ENCODE measurements at places on chromosomes 4 and X.

GRCh38 chrX:12798601-12799000 lies 7.4 kb downstream of the PRPS2 start:
- no peak for DNase-seq

GRCh38 chr4:103207673-103208072 lies 9.5 kb upstream of the CENPE start:
- no peak for DNase-seq

DNA sequence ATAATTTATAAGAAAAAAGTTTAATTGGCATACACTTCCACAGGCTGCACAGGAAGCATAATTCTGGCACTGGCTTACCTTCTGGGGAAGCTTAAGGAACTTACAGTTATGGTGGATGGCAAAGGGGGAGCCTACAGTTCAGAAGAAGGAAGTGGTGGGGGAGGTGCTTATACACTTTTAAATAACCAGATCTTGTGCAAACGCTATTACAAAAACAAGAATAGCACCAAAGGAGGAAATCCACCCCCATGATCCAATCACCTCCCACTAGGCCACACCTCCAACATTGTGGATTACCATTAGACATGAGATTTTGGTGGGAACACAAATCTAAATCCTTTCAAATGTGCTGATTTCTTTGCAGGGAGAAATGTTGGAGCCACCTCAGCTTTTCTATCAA lies 287.7 kb downstream of the CPXCR1 start:
- no peak for DNase-seq

- DNase-seq: no peak
Measured at GRCh38 chr4:80017125-80017854, 55.7 kb downstream of the ANTXR2 start.

DNA sequence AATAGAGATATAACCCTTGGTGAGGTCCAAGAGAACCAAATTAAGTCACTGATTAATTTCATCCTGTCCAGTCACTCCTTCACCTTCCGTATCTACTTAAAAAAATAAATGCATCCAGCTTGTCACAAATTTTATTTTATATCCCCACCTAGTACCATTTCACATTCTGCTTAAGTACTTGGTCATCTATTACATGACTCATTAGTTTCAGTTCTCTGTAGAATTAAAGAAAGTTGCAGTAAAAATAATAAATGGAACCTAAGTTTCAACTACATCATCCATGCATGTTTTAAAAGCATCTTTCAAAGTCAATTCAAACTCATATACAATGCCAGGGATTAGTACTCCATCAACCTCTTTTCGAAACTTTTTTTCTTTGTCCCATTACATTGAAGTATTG lies 130.2 kb downstream of the SH2D1A start:
- DNase-seq: no peak

DNA sequence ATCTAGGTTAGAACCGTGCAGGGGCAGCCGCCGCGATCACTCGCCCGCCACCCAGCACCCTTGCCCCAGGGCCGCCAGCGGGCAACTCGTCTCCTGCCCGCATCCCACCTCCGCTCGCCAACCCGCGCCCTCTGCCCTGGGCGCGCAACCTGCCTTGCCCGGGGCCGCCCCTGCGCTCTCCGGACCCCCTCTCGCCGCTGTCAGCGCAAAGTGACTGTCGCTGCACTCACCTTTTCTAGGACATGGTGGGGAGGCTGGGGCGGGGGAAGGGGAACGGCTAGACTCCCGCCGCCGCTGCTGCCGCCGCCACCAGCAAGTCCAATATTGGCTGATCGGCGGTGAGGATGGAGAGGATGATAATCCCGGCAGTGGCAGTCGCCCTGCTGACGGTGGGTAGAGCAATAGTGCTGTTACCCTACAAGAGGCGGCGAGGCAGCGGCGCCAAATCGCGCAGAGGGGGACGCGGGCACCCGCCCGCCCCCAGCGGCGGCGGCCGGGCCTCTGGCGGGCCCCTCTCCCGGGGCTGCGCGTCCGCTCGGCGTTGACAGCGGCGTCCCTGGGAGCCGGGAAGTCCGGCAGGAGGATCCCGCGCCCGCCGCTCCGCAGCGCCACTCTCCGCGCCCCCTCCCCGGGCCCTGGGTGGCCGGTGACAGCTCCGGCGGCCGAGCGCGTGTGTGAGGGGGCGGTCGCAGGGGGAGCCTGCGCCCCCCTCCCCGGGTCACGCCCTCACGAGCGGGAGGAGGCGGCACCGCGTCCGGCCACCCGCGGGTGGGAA lies 2.3 kb upstream of the NR3C2 start:
- no peak for DNase-seq

DNA sequence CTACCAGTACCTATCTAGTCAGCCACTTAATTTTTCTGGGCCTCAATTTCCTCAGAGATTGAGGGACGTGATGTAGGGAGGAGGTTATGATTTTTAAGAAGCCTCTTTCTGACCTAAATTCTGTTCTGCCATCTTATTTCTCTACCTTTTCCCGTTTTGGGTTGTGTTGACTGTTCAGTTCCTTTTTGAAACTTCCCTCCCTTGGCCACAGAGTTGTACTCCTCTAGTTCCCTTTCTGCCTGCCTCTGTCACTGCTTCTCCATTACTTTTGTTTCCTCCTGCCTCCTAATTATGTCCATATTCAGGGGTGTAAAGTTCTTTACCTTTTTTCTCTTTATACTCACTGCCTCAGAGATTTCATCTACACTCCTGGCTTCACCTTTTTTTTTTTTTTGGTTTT lies 25.4 kb downstream of the CLCN5 start:
- DNase-seq: no peak

- no peak for DNase-seq
Measured at GRCh38 chr4:20122198-20122988, 129.3 kb upstream of the SLIT2 start.

DNA sequence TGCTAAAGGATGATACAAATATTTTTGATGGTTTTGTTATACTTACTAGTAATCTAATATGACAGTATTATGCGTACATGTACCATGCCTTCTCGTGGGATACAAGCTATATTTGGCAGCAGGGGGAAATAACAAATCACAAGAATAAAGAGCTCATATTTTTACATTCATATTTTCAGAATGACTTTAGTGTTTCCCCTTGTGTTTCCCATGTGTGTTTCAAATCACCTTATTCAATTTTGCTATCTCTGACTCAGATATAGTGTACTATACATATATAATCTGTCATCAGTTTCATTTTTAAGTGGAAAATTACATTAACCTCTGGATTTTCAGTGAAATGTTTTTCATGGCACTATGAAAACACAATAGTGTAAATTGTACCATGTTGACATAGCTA lies 146.8 kb downstream of the RPA4 start:
- DNase-seq: no peak

DNA sequence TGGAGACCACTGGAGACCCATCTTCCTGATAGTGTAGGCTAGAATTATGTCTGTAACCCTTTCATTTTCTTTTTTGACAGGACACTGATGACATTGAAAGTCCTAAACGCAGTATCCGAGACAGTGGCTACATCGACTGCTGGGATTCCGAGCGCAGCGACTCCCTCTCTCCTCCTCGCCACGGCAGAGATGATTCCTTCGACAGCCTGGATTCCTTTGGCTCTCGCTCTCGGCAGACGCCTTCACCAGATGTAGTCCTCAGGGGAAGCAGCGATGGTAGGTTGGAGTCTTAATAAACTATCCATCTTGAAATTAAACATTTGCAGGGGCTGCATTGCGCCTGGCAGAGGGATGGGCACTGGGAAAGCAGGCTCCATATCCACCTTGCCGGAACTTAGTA lies 75.4 kb downstream of the LIMCH1 start:
- DNase-seq: no peak

- no peak for DNase-seq
Measured at GRCh38 chrX:130176354-130176776, 4.6 kb downstream of the RAB33A start.

GRCh38 chr4:25862411-25863346 lies at the start of gene SEL1L3:
TSS of gene SEL1L3 (minus strand) at chr4:25862988. CDS start at chr4:25862836, 152 bp downstream.
- DNase-seq: no peak

DNA sequence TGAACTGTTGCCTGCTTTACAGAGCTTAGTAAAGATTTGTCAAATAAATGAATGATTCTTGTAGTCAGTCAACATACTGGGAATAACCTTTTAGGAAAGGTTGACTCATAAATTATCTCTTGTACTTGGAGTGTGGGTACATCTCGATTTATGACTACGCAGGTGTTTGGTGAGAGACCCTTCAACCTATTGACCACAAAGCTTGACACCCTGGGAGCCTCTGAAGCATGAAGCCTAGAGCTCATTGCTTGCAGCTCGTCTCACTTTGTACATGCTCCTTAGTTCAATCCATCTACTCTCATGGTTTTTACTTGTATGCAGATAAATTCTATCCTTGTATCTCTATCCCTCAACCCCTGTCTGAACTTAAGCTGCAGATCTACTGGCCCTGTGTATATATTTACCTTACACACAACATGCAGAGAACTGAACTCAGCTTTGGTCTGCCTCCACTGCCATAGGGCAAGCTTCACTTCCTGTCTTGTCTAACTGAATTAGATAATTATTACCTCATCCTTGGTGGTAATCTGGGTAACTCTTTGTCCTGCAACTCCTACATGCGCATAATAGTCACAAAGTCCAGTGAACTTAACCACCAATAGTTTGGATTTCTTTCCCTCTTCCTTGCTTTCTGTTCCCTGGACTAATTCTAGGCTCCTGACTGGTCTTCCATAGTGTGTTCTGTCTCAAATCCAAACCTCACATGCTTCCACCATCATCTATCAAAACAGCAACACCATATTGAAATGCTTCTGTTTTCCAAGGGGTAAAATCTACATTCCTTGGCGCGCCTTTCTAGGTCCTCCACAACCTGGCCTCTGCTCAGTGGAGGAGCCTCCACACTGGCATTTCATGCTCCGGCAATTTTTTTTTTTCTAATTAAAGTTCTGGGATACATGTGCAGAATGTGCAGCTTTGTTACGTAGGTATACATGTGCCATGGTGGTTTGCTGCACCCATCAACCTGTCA lies 32.2 kb upstream of the FAT1 start:
- DNase-seq: no peak

GRCh38 chr4:23337292-23337691 lies 552.6 kb downstream of the PPARGC1A start:
- no peak for DNase-seq

DNA sequence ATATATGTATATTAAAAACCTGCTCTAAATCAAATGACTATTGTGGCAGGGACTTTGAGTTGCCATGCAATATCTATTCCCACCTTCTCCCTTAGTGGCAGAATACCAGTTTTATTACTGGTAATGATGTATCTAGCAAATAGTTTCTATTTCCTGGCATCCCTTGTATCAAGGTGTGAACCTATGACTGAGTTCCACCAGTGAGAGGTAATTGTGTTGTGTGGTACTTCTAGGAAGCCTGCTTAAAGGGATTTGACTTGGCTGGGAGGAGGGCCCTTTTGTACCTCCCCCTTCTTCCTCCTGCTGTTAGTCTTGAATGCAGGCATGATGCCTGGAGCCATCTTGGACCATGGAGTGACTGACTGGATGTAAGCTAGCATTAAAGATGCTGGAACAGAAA lies 65.4 kb upstream of the DYNLT3 start:
- DNase-seq: no peak

DNA sequence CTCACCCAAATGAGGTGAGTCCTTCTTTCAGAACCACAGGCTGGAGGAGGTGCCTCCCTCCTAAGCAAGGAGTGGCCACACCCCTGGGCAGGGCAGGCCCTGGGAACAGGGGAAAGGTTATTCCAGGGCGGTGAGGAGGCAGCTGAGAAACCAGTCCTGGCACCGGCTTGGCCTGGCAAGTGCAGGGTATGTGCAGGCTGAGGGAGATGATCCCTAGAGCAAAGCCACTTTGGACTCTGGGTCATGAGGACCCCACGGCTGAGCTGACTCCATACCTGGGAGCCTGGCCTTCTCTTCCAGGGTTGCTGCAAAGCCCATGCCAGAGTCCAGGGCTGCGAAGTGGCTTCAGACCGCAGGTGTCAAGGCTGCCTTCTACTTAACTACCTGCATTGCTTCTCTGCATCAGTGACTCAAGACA lies 49.5 kb upstream of the HELT start:
- no peak for DNase-seq
